Stimulated activated CD4-positive, alpha-beta T cell treated with anti-CD3 and anti-CD28 coated beads, Interleukin-2, amount 100 ng/mL, for 4 hours (primary cell): ENCODE measurements at places on chromosomes 1 and 21.

GRCh38 chr1:1630191-1630964 lies 1.6 kb upstream of the MMP23B start:
- peak; percentile 91 for DNase-seq

- no peak for DNase-seq
Measured at GRCh38 chr1:114561333-114561732, 20.1 kb downstream of the BCAS2 start.

DNA sequence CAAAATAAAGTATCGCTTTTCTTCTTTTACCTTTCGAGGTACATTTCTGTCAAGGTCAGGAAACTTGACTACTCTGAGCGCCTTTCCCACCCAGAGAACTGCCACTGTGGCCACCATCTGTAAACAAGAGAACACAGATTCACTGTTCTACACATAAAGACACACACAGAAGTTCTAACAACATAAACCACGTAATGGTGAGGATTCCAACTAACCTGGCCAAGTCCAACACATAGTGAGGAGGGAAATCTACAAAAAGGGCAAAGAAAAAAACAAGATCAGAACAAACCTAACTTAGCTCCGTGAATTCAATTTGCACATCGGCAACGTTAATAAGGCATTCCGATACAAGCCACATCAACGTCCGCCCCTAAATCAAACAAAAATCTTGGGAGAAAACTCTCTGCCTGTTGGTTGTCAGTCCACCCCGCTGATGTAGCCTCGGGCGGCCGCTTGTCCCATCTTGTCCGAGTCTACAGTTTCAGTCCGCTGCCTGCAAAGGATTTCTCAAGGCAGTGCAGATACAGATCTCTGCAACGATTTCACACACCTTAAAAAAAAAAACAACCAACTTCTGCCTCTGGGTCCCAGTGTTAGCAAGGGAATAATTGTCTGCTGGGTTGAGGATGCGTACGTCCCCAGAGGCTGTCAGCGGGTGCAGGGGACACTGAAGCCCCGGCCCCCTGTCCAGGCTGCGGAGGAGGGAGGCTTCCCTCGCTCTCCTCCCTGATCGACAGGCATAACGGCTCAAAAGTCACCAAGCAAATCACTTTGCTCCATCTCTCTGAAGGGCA lies 1.0 kb downstream of the SLC35D1 start:
- DNase-seq = no peak

- DNase-seq = no peak
Measured at GRCh38 chr1:65113298-65113697, 34.7 kb upstream of the AK4 start.

DNA sequence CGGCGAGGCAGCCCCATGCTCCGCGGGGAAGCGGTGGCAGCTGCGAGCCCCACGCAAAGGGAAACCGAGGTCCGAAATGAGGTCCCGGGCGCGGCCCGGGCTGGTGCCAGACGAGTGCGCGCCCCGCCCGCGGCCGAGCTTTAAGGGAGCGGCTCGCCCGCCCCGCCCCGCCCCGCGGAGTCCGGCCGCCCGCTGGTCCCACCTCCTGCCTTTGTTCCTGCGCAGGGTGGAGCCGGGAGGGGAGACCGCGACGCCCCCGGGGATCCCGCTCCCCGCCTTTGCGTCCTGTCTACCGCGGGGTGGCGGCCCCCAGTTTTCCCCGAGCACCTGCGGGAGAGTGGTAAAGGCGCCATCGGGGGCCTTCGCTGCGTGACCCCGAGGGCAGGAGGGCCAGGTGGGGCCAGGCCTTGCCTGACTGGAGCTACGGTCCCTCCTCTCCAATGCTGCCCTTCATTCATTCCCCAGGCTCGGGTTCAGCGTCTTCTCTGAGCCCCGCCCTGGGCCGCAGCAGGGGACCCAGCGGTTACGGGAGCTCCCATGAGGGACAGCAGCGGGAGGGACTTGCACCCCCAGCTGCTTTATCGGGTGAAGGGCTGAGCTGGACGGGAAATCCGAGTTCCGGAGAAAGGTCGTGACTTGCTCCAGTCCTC lies at the start of gene HES2:
HES2 (minus strand) TSS at position 116 of the 650 bp plus-strand sequence; CDS start at position 17, 99 bp downstream.
- no peak for DNase-seq
